Left renal pelvis (tissue), 4 donors: ENCODE measurements at places on chromosomes 7 and 10. TPM values are rescaled to one million over a fixed set of nuclear protein-coding genes. Genes with fewer than 3 reads are reported as not detected.

The PLAC9 gene
- 69.0 TPM for polyA plus RNA-seq

The MOGAT3 gene
- polyA plus RNA-seq: 1.4 TPM

The FRMPD2 gene
- polyA plus RNA-seq: 0.08 TPM

The PON1 gene
- polyA plus RNA-seq: 0.93 TPM

The NPSR1 gene
- not detected for polyA plus RNA-seq
